ENCODE measurements at places on chromosomes 12 and 14. TPM values are rescaled to one million over a fixed set of nuclear protein-coding genes. Genes with fewer than 3 reads are reported as not detected.

- DNase-seq: no peak
These were observed 56.6 kb upstream of the SRSF5 start for GRCh38 chr14:69710378-69710777.

GRCh38 chr14:28751467-28752058, 15.0 kb upstream of the FOXG1 start:
- DNase-seq: no peak

The HHIPL1 gene
- total RNA-seq: 1.1 TPM

- no peak for DNase-seq
These were observed 477 bp upstream of the DDX47 start for GRCh38 chr12:12812618-12813119.

The GNG2 gene
- total RNA-seq: 4.1 TPM

The TAS2R13 gene
- 0.21 TPM for total RNA-seq

GRCh38 chr14:74949859-74950573, 5.4 kb downstream of the PGF start:
- no peak for DNase-seq

DNA sequence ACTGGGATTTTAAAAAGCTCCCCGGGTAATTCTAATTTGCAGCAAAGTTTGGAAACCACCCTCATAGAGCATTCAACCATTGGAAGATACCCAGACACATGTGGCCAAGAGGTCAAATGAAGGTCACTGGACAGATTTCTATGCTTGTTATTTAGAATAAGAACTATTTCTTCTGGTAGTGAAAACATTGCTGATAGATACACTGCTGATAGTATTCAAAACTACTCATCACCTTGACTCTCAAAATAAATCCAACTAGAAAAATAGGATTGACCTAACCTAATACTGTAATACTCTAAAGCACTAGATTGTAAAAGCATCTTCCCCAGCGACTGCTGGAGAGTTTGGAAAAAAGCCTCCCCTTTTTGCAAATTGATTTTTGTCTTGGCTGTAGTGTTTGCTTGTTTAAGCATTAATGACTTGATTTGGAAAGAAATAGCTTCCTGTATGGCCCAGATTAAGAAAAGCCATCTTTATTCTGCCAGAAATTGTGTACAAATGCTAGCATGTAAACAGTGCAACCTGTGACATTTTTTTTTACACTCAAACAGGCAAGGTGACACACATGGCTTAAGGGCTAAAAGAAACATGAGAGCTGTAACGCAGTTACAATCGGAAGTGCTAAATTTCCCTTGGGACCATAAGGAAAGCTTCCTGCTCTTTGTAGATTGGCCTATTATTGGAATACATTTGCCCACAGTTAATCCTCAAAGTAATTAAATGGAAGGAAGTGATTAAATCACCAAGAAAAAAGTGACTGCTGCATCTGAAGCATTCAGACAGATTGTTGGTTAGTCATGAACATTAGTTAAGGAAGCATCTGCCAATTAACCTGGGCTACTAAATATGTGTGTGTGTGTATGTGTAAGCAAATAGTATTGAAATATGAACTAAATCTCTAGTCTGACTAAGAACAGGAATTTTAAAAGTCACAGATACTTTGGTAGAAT, 356.5 kb upstream of the ATP2B1 start:
- DNase-seq: no peak

DNA sequence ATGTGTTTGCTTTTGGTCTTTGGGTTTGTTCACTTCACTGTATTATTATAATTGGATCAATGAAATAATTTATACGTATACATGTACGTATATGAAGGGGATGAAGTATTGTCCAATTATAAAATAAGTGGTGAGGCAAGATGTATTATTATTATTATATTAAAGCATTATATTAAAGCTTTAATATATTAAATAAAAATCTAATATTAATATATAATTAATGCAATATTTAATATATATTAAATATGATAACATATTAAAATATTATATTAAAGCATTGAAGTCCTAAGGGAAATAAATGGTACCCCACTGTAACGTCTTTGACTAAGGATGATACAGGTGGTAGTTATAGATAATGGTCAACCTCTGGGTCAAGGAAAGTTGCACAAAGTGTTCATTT, 63.7 kb upstream of the RTL1 start:
- no peak for DNase-seq

DNA sequence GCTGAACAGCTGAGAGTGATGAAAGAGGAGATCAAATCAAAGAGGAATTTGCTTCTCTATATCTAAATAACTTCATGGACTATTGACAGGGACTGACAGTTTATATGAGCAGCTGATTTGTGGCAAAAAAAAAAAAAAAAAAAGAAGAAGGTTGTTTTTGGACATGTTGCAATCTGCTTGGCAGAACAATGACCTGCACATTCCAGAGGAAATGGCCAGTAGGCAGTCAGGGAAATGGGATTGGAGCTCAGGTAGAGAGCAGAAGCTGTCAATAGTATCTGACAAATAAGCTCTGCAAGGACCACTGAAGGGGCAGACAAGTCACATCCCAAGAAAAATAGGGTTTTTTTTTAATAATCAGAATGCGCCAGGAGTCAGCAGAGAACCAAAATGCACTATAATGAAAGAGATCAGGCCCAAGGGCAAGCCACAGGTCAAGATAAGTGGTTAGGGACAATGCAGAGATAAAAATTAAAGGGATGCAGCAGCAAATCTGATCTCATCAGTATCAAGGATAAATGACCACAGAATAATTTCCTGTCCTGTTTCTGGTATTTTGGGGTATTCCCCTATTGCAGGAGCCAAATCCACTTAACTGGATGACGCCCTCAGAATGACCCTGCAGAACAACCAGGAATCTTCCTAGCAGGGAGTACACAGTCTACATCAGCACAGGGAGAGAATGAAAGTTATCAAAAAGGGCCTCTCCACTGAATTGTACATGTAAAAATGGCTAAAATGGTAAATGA, 22.6 kb upstream of the DUSP16 start:
- no peak for DNase-seq

DNA sequence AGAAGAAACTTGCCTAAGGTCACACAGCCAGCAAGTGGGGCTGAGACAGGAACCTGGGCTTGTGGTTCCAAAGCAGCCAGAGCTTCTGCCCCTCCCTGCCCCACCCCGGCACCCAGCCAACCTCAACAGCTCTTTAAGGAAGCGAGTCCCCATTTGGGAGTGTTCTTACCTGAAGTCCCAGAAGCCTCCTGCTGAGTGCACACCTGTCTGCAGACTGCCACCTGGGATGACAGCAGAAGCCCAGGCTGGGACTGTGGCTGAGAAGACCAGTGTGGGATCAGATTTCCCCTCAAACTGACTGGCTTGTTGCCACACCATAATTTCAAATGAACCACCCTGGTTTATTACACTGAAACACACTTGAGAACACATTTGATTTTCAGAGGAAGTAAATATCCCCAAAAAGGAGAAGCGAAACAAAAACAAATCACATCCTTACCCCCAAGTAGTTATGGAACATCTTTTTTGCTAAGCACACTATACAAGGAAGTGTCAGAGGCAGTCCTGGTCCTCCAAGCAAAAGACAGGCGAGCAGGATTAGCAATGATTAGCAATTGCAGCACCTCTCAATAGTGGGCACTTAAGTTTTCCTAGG, 6.3 kb upstream of the RIN3 start:
- DNase-seq: no peak

- DNase-seq: no peak
These were observed 5.7 kb upstream of the NEK9 start for GRCh38 chr14:75132382-75133086.

DNA sequence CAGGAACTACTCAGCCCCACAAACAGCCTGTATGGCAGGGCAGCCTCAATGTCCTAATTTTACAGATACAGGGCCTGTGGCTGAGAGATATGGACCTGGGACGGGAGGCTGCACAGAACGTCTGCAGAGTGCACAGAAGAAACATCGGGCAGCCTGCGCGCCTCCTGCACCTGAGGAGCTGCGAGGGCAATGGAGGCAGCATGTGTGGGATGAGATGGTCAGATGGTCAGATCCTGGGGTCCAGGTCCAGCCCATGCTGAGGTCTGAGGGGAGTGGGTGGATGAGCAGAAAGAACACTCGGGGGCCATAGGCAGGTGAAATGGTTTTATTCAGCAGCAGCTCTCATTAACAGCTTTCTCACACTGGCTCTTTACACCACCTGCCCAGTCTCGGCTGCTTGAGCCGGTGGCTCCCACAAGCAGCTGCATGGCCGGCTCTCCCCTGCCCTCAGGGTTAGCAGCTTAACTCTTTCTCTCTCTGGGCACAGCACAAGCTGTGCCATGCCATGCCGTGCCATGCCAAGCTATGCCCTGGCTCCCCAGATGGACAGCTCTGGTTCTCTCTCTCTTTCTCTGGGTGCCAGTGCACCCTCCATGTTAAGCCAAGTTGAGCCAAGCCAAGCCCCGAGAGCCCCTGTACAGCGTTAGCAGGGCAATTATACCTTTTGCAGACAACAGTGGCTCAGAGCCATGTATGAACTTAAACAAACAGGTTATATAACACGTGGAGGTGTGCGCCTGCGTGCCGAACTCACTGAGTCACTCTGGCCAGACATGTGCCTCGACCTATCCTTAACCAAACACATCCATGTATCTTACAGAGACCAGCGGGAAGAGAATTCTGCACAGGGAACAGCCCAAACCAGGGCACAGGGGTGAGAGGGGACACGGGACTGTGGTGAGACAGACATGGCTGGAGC, 47.6 kb downstream of the RIMBP2 start:
- no peak for DNase-seq

The AKAP5 gene
- total RNA-seq: 1.5 TPM
